ENCODE measurements at places on chromosomes 11 and 22.

DNA sequence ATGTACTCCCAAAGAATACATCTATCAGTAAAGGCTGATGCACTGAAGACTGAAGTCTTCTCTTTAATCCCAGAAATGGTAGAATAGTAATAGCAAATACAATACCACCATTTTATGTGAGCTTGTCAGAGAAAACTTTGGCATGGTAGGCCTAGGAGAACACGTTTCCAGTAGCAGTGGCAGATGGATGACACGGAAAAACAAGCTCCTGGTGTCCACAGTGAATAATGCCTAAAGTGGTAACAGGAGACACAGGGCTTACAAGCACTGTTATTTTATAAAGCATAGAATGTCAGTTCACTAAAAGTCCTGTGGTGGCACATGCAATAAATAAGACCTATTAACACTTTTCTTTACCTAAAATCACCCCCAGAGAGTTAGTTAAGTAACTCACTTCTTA, 277.6 kb downstream of the TTC28 start:
- no peak for DNase-seq

GRCh38 chr22:37030560-37031281, 11.2 kb downstream of the MPST start:
- no peak for DNase-seq

DNA sequence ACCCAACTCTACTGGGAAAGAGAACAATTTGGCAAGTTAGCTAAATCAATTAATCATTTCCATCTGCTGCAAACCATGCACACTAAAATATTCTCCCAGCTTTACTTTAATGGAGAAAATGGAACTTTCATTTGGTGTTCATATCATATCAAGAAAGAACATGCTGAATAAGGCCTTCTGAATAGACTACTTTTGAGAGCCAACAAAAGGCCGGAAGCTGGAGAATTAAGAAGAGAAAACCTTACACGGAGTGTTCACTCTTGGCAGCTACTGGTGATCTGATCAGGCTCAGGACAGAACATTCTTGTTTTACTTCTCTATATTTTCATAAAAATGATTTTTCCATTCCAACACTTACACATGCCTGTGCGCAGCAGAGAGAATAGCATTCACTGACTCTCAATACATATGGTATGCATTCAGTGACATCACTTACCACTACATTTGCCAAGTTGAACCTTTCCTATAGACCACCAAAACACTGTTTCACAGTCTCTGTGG, 165.3 kb downstream of the TTC28 start:
- DNase-seq: no peak

DNA sequence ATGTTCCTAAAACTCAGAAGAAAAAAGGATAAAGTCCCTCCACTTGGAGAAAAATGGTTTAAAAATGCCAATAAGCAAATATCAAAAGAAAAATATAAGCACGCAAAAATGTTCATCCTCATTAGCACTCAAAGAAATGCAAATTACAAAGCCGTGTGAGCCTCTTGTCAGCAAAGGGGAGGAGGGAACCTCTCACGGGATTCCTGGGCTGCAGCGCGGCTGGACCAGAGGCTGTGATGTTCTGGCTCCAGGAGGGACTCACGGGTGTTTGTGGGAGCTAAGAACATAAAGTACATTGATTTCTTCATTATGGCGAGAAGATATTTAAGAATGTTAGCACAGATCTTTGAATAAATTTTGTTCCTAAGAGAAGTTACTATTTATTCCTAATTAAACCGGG, 1451.2 kb downstream of the BRD1 start:
- DNase-seq: no peak

DNA sequence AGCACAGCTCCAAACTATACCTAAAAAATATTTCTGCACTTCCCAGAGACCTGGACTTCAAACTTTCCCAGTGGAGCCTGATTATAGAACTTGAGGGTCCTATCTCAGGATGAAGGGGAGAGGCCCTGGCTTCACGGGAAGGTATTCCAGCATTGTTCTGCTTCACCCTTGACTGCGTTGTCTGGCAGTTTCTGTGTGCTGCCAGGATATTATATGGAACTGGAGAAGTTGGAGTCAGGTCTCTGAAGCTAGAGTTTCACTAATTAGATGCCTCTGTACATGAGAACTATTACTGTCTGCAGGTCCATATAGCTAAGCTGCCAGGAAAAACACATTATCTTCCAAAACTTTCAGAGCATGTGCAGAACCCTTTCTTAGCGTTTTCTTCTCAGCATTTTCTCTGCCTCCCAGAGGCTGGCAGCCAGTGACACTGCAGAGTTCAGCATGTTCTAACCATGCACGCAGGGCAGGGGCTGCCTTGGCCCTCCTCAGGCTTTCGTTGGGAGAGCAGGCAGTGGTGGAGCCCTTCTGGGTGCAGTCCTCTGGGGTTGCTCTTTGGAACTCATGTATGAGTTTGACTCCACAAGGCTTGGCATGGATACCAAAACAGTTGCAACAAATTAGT, 99.3 kb downstream of the CWC15 start:
- no peak for DNase-seq

GRCh38 chr22:22823131-22823810, 64.3 kb upstream of the IGLL5 start:
- peak; percentile 27 for DNase-seq

DNA sequence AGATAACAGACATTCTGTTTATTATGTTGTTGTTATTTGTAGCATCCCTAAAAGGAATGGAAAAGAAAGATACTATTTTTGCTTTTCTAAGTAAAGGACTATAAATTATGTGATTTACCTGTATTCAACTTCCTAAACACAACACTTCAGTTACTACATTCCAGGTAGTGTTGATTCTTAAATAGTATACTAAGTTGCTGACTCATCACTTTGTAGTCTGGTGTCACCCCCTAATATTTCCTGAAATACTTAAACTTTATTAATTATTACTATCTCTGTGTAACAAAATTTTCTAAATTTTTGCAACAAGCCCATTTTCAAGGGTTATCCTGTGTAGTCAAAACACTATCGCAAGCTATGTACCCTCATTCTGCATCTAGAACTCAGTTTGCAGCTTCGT, 7.0 kb downstream of the SYTL2 start:
- no peak for DNase-seq

DNA sequence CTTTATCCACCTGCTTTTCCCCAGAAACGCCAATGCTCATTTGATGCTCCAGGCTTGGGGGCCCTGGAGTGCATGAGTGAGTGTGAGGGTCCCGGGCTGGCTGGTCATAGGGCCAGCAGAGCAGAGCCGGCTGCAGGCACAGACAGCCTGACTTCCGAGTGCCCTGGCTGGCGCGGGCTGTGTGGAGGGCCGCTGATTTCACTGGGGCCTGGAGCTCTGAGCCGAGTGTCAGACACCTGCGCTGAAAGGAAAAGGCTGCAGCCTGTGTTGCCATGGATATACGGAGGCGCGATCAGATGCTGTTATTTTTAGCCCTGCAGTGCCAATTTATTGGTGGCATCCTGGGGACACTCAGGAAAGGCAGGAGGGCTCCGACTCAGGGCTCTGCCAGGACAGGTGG, 87.6 kb downstream of the ST3GAL4 start:
- DNase-seq: no peak

DNA sequence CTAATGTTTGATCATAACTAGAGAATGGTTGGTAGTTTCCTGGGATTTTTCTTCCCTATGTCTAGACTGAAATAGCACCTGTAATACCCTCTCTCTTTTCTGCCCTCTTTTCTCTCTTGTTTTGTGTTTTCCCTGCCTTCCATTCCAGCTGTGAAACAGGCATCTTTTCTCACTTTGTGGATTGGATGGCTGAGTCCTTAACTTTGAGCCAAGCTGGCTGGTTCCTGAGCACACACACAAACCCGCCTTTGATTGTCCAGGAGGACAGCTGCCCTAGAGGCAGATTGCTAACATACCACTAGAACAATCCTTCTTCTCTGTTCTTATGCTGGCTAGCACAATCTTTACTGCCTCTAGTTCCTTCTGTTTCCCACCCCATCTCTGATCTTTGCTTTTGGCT, 17.7 kb downstream of the CTNND1 start:
- DNase-seq: no peak

DNA sequence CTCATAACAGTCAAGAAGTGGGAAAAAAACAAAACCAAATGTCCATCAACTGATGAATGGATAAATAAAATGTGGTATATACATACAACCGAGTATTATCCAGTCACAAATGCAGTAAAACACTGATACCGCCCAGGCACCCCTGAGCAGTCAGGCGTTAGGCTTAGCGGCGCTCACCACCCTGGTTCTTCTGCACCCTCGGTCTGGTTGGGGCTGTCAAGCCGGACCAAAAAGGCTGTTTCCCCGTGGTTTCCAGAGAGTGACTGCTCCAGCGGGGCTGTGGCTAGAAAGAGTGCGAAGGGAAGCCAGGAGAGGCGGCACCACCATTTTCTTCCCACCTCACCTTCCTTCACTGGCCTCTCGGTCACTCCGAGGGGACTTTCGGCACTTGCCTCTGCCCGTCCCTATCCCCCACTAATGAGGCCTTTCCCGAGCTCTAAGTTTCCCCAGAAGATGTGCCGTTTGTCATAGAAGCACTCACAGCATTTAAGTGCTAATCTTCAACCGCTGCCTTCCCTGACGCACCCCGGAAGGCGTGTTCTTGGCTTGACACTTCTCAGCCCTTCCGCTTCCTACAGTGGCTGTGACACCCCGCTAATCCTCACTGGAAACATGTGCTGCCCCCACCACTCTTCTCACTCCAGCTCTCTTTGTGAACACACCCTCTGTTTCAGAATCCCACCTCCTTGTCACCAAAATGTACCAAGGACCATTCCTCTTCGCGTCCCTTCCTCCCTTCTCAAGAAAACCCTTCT, 42.4 kb downstream of the FCHSD2 start:
- no peak for DNase-seq

DNA sequence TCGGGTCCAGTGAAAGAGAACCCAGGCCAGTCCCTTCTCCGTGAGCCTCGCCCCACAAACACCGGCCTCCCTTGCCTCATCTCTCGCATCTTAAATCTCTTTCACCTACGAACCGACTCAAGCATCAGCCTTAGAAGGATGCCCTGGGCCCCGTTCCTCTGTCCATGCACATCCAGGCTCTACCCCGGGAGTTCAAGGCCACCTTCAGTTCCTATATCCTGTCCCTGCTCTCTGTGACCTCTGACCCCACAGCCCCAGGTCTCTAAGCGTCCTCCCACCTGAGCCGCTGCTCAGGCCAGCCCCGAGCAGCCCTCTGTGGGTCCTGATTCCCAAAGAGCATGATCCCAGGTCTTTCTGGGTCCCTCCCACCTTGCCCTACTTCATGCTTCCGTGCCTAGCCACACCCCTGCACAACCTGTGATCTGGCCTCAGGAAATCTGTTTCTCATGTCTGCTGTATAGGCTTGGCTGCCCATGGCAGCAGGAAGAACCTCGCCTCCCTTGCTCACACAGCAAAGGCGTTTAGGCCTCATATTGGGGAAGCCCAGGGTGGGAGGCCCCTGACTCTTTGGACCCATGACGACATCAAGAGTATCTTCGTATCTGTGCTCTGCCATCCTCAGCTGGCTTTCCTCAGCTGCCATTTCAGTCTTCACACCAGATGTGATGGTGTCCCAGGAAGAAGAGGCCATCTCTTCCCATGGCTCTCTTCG, 77.5 kb upstream of the SEPTIN5 start:
- no peak for DNase-seq

GRCh38 chr22:49575703-49576081, 252.0 kb downstream of the BRD1 start:
- DNase-seq: no peak

GRCh38 chr22:31184015-31184414, 24.0 kb downstream of the RNF185 start:
- DNase-seq: no peak

GRCh38 chr11:33158596-33159275, 2.5 kb downstream of the CSTF3 start:
- no peak for DNase-seq

GRCh38 chr22:47187176-47187957, 424.9 kb downstream of the TBC1D22A start:
- no peak for DNase-seq

DNA sequence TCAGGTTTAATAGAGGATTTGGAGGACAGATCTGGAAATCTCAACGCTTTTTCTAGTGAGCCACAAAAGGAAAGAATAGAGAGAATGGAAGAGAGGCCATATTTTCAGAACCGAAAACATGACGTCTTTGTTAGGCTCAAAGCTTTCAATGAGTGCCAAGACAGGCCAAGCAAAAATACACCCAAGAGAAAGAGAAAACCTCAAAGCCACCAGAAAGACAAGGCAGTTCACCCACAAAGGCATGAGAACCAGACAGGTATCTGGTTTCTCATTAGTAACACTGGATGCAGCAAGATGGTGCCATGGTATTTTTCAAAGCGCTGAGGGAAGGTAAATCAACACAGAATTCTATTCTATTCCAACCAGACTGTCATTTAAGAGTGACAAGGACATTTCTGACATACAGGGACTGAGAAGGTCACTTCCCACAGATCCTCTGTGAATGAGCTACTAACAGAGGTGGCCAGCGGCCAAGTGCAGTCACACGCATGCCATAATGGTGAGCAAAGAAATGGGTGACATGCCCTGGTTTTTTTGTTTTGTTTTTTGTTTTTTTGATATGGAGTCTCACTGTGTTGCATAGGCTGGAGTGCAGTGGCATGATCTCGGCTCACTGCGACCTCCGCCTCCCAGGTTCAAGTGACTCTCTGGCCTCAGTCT, 41.9 kb downstream of the TOLLIP start:
- no peak for DNase-seq

Data from KG1 (cell line).